ENCODE measurements at places on chromosomes 16 and 17. TPM values are rescaled to one million over a fixed set of nuclear protein-coding genes. Genes with fewer than 3 reads are reported as not detected.

SYT17 gene
- not detected for total RNA-seq

DNA sequence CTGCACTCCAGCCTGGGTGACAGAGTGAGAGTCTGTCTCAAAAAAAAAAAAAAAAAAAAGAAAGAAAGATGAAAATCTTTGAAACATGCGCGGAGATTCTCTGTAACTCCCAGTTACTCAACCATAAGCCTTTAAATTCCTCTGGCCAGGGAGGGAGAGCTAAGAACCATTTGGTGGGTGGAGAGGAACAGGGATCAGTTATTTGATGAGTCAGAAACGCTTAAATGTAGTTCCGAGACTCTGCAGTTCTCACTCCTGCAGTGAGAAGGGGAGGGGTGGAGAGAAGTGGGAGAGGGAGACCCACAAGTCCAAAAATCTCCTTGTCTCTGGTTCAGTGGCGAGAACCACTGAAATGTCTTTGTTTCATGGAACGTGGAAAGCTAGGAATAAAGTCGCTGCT is 266.7 kb downstream of the SOX9 start:
- no peak overlapping the region for H3K27ac ChIP-seq
- H3K4me3 ChIP-seq: no peak overlapping the region
- no peaks in the 10 kb centered on the region for H3K27me3 ChIP-seq
- no peak for DNase-seq

GRCh38 chr17:15194859-15195277 is 70.3 kb downstream of the PMP22 start:
- no peak overlapping the region for H3K4me3 ChIP-seq
- no peaks in the 10 kb centered on the region for H3K36me3 ChIP-seq
- DNase-seq: no peak
- no peak overlapping the region for H3K27ac ChIP-seq

DNA sequence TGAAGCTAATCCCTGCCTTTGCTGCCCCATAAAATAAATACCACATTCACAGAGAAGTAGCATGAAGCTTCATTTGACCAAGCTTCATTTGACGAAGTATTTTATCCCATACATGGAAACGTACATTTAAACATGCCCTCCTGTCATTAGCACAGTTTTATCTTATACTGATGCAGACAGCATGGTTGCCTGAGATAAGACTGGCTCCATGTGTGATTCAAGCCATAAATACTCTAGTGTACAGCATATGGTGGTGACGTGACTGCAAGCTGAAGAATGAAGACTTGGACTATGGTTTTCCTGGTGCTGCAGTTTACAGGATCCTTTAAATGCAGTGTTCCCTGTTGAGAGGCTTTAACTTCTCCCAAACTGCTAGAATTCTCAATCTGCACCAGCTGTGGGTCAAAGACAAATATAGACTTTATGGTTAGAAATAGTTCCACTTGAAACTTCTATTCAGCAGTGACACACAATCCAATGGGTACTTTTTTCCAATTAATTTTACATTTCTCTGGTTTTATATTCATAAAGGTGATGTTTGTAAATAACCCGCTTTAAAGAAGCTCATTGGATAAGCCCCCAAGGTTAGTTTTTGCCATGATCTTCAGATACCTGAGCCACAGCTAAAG is 64.9 kb downstream of the CYB561 start:
- DNase-seq: no peak
- H3K27me3 ChIP-seq: no peaks in the 10 kb centered on the region
- no peaks in the 10 kb centered on the region for H3K36me3 ChIP-seq
- no peak overlapping the region for H3K27ac ChIP-seq
- no peaks in the 10 kb centered on the region for H3K4me1 ChIP-seq

- DNase-seq: peak; percentile 85
- H3K27ac ChIP-seq: peak overlapping the region; percentile 99
- H3K36me3 ChIP-seq: peaks cover 3% of the 10 kb centered on the region
- H3K4me3 ChIP-seq: peak overlapping the region; percentile 92
Measured at GRCh38 chr17:7841915-7842379, 7.9 kb downstream of the KDM6B start.

GRCh38 chr17:40702271-40702670 is 1.3 kb downstream of the KRT24 start:
- no peaks in the 10 kb centered on the region for H3K36me3 ChIP-seq
- no peak for DNase-seq
- H3K27me3 ChIP-seq: no peaks in the 10 kb centered on the region
- H3K27ac ChIP-seq: no peak overlapping the region
- no peaks in the 10 kb centered on the region for H3K4me1 ChIP-seq
- no peak overlapping the region for H3K4me3 ChIP-seq

DNA sequence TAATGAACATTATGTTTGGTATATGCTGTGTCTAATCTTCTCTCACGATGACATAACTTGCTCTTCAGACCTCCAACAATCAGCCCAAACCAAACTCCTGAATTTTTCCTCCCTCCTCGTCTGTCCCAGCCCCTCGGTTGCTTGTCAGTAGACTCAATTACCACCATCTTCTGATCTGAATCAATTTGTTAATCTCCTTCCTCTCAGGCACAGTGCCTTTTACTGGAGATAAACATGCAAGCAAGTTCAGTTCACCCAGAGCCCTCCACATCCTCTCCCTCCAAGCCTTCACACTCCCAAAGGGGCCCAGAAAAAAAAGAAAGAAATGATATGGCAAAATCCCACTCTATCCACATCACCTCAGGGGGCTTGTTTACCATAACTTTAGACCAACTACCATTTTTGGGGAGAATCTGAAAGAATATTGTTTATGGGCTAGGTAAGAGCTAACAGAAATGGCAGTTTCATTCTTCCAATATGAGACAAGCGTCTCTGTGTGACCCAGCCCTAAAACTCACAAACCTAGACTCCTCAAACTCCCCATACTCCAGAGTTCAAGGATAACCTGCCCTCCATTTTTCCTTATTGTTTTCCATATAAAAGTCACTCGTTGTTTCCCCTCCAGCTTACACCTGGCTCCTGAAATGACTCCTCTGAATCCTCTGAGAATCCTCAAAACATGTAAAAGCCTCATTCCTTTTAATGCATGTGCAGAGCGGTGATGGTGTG is 1.5 kb downstream of the TEX2 start:
- no peak for DNase-seq
- H3K27me3 ChIP-seq: no peaks in the 10 kb centered on the region
- peak overlapping the region; percentile 74 for H3K27ac ChIP-seq
- peaks cover 33% of the 10 kb centered on the region for H3K4me1 ChIP-seq

SPNS2 gene
- total RNA-seq: 0.11 TPM

CCDC47 gene
- total RNA-seq: 36.7 TPM

- no peaks in the 10 kb centered on the region for H3K27me3 ChIP-seq
- DNase-seq: no peak
- H3K36me3 ChIP-seq: no peaks in the 10 kb centered on the region
- no peak overlapping the region for H3K27ac ChIP-seq
Measured at GRCh38 chr17:7431231-7431630, 2.6 kb downstream of the SPEM3 start.

GRCh38 chr16:88514070-88514469 is 56.1 kb upstream of the ZC3H18 start:
- no peak overlapping the region for H3K27ac ChIP-seq
- H3K27me3 ChIP-seq: no peaks in the 10 kb centered on the region
- no peaks in the 10 kb centered on the region for H3K36me3 ChIP-seq
- no peak overlapping the region for H3K4me3 ChIP-seq

- no peak overlapping the region for H3K4me3 ChIP-seq
- no peak for DNase-seq
- no peak overlapping the region for H3K27ac ChIP-seq
- H3K36me3 ChIP-seq: no peaks in the 10 kb centered on the region
- H3K4me1 ChIP-seq: no peaks in the 10 kb centered on the region
Measured at GRCh38 chr16:1063728-1064127, 8.8 kb upstream of the SSTR5 start.

- H3K27me3 ChIP-seq: no peaks in the 10 kb centered on the region
- H3K36me3 ChIP-seq: no peaks in the 10 kb centered on the region
- DNase-seq: no peak
- peaks cover 39% of the 10 kb centered on the region for H3K4me1 ChIP-seq
Measured at GRCh38 chr17:4902540-4902939, 358 bp downstream of the CHRNE start.

DNA sequence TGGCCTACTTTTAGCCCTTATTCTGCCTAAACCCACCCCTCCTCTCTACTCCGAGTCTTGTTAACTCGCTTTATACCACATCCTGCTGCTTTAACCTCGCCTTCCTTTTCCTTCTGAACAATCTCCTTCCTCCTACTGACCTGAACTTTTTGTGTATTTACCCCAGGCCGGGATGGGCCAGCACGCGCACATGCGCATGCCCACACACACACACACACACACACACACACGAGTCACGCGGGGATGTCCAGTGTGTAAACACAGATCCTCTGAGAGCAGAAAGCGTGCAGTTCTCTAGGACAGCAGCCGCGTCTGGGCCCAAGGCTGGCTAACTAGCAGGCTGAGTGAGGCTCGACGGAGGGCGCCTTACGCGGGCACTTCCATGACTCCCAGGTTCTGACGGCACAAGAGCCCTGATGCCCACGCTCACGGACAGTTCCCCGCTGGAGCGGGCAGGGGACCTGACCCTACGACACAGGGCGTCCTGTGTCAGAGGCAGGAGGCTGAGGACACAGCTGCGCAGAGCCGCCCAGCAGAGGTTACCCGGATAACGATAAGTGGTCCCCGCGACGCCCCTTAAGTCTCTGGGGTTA is 610 bp downstream of the PIK3R5 start:
- peak; percentile 59 for DNase-seq
- H3K4me1 ChIP-seq: peaks cover 52% of the 10 kb centered on the region
- peak overlapping the region; percentile 79 for H3K27ac ChIP-seq
- H3K27me3 ChIP-seq: no peaks in the 10 kb centered on the region

- H3K4me1 ChIP-seq: peaks cover 40% of the 10 kb centered on the region
- H3K4me3 ChIP-seq: no peak overlapping the region
- no peaks in the 10 kb centered on the region for H3K27me3 ChIP-seq
Measured at GRCh38 chr16:525520-526180, 1.9 kb upstream of the CAPN15 start.

RABEP1 gene
- total RNA-seq: 53.9 TPM

PROCA1 gene
- 14.3 TPM for total RNA-seq

GRCh38 chr16:2415085-2415484 is 14.2 kb upstream of the CCNF start:
- no peaks in the 10 kb centered on the region for H3K27me3 ChIP-seq
- H3K36me3 ChIP-seq: no peaks in the 10 kb centered on the region
- H3K4me3 ChIP-seq: no peak overlapping the region
- H3K4me1 ChIP-seq: no peaks in the 10 kb centered on the region

GRCh38 chr16:5665834-5666233 is 568.2 kb upstream of the EEF2KMT start:
- no peak overlapping the region for H3K4me3 ChIP-seq
- no peaks in the 10 kb centered on the region for H3K27me3 ChIP-seq
- H3K27ac ChIP-seq: no peak overlapping the region
- no peaks in the 10 kb centered on the region for H3K36me3 ChIP-seq

DNA sequence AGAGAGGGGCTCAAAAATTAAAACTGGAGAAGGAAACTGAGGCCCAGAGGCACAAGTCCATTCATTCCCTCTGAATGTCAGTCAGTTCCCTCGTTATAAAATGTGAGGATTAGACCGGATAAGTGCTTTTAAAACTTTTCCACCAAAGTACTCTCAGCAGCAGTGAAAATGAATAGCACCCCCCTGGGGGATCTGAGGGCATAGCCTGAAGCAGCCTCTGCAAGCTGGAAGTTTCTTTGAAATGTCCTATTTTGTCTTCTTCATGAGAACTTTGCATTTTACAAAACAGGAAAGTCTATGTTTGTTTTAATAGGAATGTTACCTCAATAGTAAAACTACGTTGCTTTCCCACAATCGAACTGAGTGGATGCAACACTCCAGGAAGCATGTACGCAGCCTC is 273.0 kb downstream of the CEP112 start:
- no peak overlapping the region for H3K27ac ChIP-seq
- H3K4me1 ChIP-seq: peaks cover 10% of the 10 kb centered on the region
- H3K36me3 ChIP-seq: no peaks in the 10 kb centered on the region
- no peak overlapping the region for H3K4me3 ChIP-seq
- DNase-seq: no peak
- no peaks in the 10 kb centered on the region for H3K27me3 ChIP-seq

CA5A gene
- total RNA-seq: not detected

DNA sequence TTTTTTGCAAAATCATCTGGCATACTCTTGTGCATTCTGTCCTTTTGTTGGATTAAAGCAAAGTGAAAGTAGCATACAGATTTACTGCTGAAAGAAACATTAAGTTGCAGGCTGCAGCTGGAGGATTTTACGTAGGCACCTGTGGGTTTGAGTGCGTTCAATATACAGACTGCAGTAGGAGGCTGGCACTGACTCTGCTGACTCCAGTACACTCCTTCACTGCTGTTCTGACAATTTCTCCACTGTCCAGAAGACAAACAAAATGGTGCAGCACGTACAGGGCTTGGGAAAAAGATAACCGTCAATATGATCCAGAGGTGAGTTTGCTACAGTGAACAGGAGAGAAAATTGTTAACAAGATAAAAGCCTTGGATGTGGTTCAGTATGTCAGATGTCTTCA is 73.3 kb downstream of the TANC2 start:
- no peaks in the 10 kb centered on the region for H3K36me3 ChIP-seq
- DNase-seq: no peak
- H3K27ac ChIP-seq: no peak overlapping the region
- no peaks in the 10 kb centered on the region for H3K27me3 ChIP-seq
- H3K4me3 ChIP-seq: no peak overlapping the region

DNA sequence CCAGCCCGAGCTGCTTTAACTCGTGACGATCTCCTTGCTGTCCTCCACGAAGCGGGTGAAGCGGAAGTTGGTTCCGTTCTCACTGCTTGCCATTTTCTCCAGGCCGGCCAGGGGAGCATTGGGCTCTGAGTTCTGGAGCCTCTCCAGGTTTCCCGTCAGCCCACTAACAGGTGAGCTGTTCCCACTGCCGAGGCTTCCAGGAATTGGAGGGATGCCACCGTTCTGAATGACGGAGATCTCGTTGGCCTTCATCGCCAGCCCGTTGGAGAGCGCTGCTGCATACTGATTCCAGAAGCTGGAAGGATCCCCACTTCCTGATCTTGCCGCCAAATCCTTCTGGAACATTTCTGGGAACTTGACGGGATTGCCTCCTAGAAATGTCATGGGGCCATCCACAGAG is 14.0 kb downstream of the SALL1 start:
- H3K36me3 ChIP-seq: no peaks in the 10 kb centered on the region
- H3K4me3 ChIP-seq: no peak overlapping the region
- no peaks in the 10 kb centered on the region for H3K4me1 ChIP-seq
- H3K27ac ChIP-seq: no peak overlapping the region

DNA sequence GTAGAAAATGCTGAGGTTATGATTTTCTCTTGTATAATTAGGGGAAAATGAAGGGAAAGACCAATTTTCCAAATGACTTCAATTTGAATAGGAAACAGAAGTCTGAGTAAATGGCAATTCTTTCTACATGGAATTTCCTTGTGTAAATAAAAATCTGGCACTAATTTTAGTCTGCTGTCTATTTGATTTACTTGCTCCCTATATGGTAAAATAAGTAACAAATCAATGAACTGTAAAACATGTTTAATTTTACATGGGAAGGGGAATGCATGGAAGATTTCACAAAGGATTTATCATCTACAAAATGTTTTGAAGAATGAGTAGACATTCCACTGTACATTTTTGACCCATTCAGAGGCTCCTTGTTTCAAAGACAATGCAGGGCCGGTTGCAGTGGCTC is 811.6 kb upstream of the GOT2 start:
- H3K4me1 ChIP-seq: no peaks in the 10 kb centered on the region
- no peaks in the 10 kb centered on the region for H3K36me3 ChIP-seq
- H3K4me3 ChIP-seq: no peak overlapping the region
- no peak for DNase-seq

- H3K36me3 ChIP-seq: no peaks in the 10 kb centered on the region
- H3K27ac ChIP-seq: no peak overlapping the region
- no peaks in the 10 kb centered on the region for H3K27me3 ChIP-seq
Measured at GRCh38 chr16:15509593-15510535, 75.5 kb downstream of the BMERB1 start.

CDH13 gene
- not detected for total RNA-seq

- peaks cover 4% of the 10 kb centered on the region for H3K36me3 ChIP-seq
- no peak overlapping the region for H3K27ac ChIP-seq
- no peaks in the 10 kb centered on the region for H3K27me3 ChIP-seq
- DNase-seq: no peak
- H3K4me3 ChIP-seq: no peak overlapping the region
Measured at GRCh38 chr16:2174396-2175131, 19.0 kb downstream of the TRAF7 start.

Measured in CD4-positive, alpha-beta memory T cell (primary cell).